ENCODE measurements at places on chromosomes 1 and 21. TPM values are rescaled to one million over a fixed set of nuclear protein-coding genes. Genes with fewer than 3 reads are reported as not detected.

Gene ACOT11
- 5.4 TPM for total RNA-seq

Gene LRRC38
- total RNA-seq, result 0.50 TPM

Gene RNU1-2
- 1,390 TPM for total RNA-seq

Gene HMGCS2
- total RNA-seq, result not detected

Gene CELA3B
- not detected for total RNA-seq

Gene GBP6
- not detected for total RNA-seq

Gene E2F2
- total RNA-seq, result 0.93 TPM

Gene IFNLR1
- not detected for total RNA-seq

Gene KIF14
- total RNA-seq, result 7.4 TPM

Gene C1orf56
- total RNA-seq, result 1.2 TPM

Gene PSMG1
- 65.8 TPM for total RNA-seq

Gene EPHA10
- not detected for total RNA-seq

Gene IL22RA1
- total RNA-seq, result 0.25 TPM

Gene ZNF697
- total RNA-seq, result 5.6 TPM

Gene INSRR
- under 0.01 TPM for total RNA-seq
